Vagina (tissue), 2 donors: ENCODE measurements at places on chromosomes 3 and 15.

GRCh38 chr15:40906991-40907802 is 12.9 kb downstream of the VPS18 start:
- H3K27ac ChIP-seq, result peak overlapping the region; percentile 90
- H3K27me3 ChIP-seq, result no peaks in the 10 kb centered on the region
- no peak for DNase-seq
- H3K4me1 ChIP-seq, result peaks cover 47% of the 10 kb centered on the region

DNA sequence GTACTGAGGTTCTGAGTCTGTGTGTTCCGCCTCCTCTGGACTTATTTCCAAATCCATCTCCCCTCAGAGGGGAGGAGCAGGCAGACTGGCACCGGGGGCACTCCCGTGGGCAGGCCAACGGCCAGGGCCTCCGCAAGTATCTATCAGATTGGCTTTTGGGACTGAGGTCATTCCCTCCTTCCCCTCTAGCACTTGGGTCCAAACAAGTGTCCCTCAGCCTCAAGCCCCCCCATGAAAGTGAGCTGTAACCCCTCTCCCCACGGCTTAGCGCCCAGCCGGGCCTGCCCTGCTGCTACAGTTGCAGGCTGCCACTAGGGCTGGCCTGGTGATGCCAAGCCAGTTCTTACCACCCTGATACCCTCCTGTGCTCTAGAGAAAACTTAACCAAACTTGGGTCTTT is 17.4 kb downstream of the ITGA11 start:
- H3K36me3 ChIP-seq, result no peaks in the 10 kb centered on the region
- H3K4me3 ChIP-seq, result no peak overlapping the region
- peak overlapping the region; percentile 39 for H3K27ac ChIP-seq
- peaks cover 44% of the 10 kb centered on the region for H3K4me1 ChIP-seq
- peak; percentile 87 for DNase-seq

GRCh38 chr3:177361081-177361938 is 164.0 kb upstream of the TBL1XR1 start:
- no peak overlapping the region for H3K4me3 ChIP-seq
- H3K4me1 ChIP-seq, result peaks cover 61% of the 10 kb centered on the region
- no peak for DNase-seq
- no peaks in the 10 kb centered on the region for H3K36me3 ChIP-seq
- peak overlapping the region; percentile 86 for H3K27ac ChIP-seq
- H3K27me3 ChIP-seq, result no peaks in the 10 kb centered on the region

GRCh38 chr3:151265866-151266265 is 12.5 kb downstream of the P2RY14 start:
- H3K27me3 ChIP-seq, result no peaks in the 10 kb centered on the region
- DNase-seq, result no peak
- no peaks in the 10 kb centered on the region for H3K36me3 ChIP-seq
- no peak overlapping the region for H3K27ac ChIP-seq
- H3K4me3 ChIP-seq, result no peak overlapping the region

DNA sequence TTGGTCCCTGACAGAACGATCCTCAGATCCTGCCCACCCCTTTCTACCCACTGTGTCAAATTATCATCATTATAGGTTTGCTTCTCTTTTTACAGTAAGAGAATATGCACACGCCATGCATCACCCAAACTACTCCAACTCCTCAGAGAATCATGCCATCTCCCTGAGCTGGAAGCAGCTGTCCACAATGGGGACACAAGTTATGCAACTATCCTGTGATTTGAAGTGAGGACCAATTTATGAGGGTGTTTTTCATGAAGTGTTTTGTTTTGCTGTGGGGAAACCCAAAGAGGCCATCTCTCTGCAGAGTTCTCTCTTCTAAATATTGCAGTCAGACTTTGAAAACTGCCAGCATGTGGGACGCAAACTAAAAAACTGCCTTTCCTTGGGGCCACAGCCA is 35.8 kb upstream of the TNFSF10 start:
- no peaks in the 10 kb centered on the region for H3K36me3 ChIP-seq
- peak overlapping the region; percentile 58 for H3K27ac ChIP-seq
- H3K27me3 ChIP-seq, result no peaks in the 10 kb centered on the region
- no peak overlapping the region for H3K4me3 ChIP-seq
- peaks cover 70% of the 10 kb centered on the region for H3K4me1 ChIP-seq

GRCh38 chr15:67024314-67024997 is 40.9 kb upstream of the SMAD3 start:
- H3K4me3 ChIP-seq, result no peak overlapping the region
- no peaks in the 10 kb centered on the region for H3K27me3 ChIP-seq
- peak overlapping the region; percentile 61 for H3K27ac ChIP-seq
- no peaks in the 10 kb centered on the region for H3K36me3 ChIP-seq

GRCh38 chr3:134693226-134693625 is 42.4 kb upstream of the KY start:
- H3K27me3 ChIP-seq, result no peaks in the 10 kb centered on the region
- peaks cover under 1% of the 10 kb centered on the region for H3K4me1 ChIP-seq
- no peak for DNase-seq
- H3K36me3 ChIP-seq, result no peaks in the 10 kb centered on the region
- no peak overlapping the region for H3K4me3 ChIP-seq

DNA sequence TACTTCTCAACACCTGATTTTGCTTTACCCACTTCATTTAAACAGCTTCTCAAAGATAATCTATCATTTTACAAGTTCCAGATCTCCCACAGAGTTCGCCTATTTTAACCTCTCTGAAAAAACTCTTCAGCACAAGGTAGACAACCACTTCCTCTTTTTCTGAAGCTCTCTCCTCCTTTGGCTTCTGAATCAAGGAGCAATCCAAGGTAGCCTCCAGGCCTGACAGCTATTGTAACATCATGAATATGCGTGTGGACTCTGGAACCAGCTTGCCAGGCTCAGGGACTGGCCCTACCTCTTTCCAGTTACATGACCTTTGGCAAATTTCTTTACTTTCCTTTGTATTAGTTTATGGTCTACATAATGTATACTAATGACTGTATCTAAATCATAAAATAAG is 405.9 kb upstream of the ZNF385D start:
- H3K27ac ChIP-seq, result no peak overlapping the region
- no peak overlapping the region for H3K4me3 ChIP-seq
- H3K36me3 ChIP-seq, result no peaks in the 10 kb centered on the region
- H3K27me3 ChIP-seq, result no peaks in the 10 kb centered on the region

DNA sequence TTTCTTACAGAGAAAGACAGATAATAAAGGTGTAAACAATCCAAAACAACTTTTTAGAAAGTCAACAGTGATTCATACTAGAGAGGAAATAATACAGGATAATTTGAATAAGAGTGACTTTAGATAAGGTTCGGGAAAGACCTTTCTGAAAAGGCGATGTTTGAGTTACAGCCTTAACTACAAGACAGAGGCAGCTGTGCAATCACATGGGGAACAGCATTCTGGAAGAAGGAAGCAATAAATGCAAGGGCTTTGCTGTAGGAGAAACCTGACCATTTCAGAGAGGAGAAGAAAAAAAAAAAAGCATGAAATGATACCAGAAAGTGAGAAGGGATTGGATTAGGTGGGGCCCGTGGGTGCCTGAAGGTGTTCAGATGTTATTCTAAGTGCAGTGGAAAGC is 200.6 kb upstream of the ATP11B start:
- no peak overlapping the region for H3K27ac ChIP-seq
- no peak for DNase-seq
- no peak overlapping the region for H3K4me3 ChIP-seq
- no peaks in the 10 kb centered on the region for H3K27me3 ChIP-seq
- H3K36me3 ChIP-seq, result no peaks in the 10 kb centered on the region
